Keratinocyte (primary cell): ENCODE measurements at places on chromosomes 7 and 10.

DNA sequence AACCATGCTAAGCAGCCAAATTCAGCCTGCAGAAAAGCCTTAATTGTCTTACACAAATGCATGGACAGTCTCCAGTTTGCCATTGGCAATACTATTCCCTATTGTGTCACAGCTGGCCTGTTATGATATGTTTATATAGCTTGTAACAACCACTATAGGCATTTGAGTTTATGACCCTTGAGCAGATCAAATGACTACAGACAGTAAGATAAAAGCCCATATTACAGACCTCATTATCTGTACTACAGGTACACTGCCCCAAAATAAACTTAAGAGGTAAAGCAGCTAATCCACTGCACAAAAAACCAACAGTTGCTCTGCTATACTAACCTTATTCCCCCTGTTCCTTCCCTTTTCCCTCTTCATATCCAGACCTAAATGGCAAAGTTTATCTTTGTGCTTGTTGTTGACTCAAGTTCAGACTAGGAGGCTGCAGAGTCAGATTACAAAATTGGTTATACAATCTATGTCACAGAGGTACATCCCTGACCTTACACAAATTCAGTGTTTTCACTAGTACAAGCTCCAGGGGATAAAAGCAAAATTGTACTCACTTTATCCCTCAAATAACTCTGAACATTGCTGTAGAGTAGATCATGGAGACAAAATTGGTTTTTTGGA is 218.4 kb downstream of the GRM8 start:
- DNase-seq: no peak
- no peak overlapping the region for H3K4me3 ChIP-seq
- no peaks in the 10 kb centered on the region for H3K27me3 ChIP-seq
- no peak overlapping the region for H3K27ac ChIP-seq
- no peaks in the 10 kb centered on the region for H3K4me1 ChIP-seq

GRCh38 chr10:93701866-93702209 is 554 bp downstream of the FRA10AC1 start:
- H3K27ac ChIP-seq: peak overlapping the region; percentile 82
- no peak for DNase-seq
- peaks cover 2% of the 10 kb centered on the region for H3K36me3 ChIP-seq
- H3K4me3 ChIP-seq: peak overlapping the region; percentile 90
- H3K27me3 ChIP-seq: no peaks in the 10 kb centered on the region

- no peak overlapping the region for H3K27ac ChIP-seq
- no peak overlapping the region for H3K4me3 ChIP-seq
- H3K4me1 ChIP-seq: peaks cover 21% of the 10 kb centered on the region
- no peaks in the 10 kb centered on the region for H3K27me3 ChIP-seq
These were observed 60.9 kb upstream of the COL1A2 start for GRCh38 chr7:94333810-94334209.

DNA sequence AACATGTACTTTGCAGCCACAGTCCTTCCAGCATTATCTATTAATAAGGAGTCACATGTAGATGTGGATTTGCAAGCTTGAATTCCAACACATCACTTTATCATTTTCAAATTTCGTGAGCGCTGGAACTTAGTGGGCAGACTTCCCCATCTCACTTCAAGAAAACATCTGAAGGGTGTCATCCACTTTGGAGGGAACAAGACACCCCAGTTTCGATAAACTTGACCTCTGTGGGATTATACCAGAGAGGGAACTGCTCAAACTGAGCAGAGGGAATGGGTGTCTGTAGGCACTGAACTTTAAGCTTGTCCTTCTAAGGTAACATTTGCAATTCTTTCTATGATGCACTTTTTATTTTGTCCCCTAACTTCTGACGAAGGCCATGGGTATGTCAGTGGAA is 27.5 kb downstream of the ADRB1 start:
- H3K4me1 ChIP-seq: peaks cover 13% of the 10 kb centered on the region
- H3K4me3 ChIP-seq: no peak overlapping the region
- H3K36me3 ChIP-seq: no peaks in the 10 kb centered on the region

GRCh38 chr10:58701405-58702135 is 188.9 kb downstream of the BICC1 start:
- no peaks in the 10 kb centered on the region for H3K27me3 ChIP-seq
- no peak overlapping the region for H3K27ac ChIP-seq
- DNase-seq: no peak
- no peaks in the 10 kb centered on the region for H3K36me3 ChIP-seq
- H3K4me1 ChIP-seq: peaks cover 5% of the 10 kb centered on the region
- no peak overlapping the region for H3K4me3 ChIP-seq

DNA sequence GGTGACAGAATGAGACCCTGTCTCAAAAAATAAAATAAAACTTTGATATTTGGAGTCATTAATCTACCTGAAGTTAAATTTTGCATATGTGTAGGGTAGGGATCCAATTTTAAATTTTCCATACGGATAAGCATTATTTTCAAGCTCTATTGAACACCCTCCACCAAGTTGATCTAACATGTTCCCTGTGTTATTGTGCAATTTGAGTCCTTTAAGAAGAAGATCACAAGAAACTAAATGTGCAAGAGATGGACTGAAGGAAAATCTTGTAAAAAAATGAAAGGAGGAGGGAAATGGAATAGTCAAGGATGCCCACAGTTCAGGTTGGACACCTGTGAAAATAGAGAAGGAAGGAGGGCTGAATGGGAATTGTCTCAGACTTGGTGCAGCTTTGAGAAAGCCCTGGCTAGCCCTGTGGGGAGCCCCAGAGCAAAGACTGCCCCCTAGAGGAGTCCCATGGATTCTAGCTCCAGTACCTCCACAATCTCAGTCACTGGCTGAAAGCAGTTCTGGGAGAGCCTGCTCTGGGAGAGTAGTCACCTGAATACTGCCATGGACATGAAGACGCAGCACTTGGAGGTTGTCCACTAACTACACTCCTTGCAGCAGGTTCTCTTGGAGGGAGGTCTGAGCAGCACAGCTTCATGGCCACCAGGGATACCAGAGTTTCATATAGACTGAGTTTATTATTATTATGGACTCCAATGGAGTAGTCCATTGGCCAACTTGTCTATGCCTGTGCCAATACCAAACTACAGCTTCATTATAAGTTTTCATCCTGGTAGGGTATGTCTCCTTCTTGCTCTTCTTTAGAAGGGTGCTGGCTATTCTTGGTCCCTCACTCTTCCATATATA is 5.7 kb upstream of the TIAL1 start:
- no peak overlapping the region for H3K4me3 ChIP-seq
- peaks cover 5% of the 10 kb centered on the region for H3K4me1 ChIP-seq
- DNase-seq: no peak
- H3K36me3 ChIP-seq: no peaks in the 10 kb centered on the region

DNA sequence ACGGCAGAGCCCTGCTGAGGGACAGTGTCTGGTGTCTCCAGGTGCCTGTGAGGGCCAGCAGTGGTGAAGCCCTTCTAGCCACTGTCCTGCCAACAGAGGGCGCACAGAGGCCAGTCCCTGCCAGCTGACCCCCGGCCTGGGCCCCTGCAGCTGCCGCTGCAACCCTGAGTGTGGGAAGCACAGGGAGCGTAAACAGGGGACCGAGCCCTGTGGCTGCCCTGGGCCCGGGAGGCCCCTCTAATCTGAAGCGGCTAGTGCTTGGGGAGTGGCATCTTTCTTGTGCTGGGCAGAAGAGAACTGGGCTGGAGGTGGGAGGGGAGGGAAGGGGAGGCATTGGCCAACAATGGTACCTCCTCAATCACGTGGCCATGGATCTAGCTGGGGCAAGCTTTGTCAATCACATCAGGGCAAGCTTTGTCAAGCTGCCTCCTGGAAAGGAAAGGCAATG is 34.6 kb downstream of the TRIM8 start:
- no peak for DNase-seq
- peaks cover 17% of the 10 kb centered on the region for H3K4me1 ChIP-seq
- no peaks in the 10 kb centered on the region for H3K36me3 ChIP-seq
- no peak overlapping the region for H3K27ac ChIP-seq
- no peaks in the 10 kb centered on the region for H3K27me3 ChIP-seq

GRCh38 chr10:6741541-6741941 is 161.5 kb upstream of the PRKCQ start:
- H3K4me1 ChIP-seq: peaks cover 32% of the 10 kb centered on the region
- H3K27ac ChIP-seq: peak overlapping the region; percentile 2
- peaks cover 1% of the 10 kb centered on the region for H3K36me3 ChIP-seq
- H3K27me3 ChIP-seq: no peaks in the 10 kb centered on the region
- DNase-seq: no peak
- H3K4me3 ChIP-seq: no peak overlapping the region
